ENCODE measurements at places on chromosomes 7 and 10.

GRCh38 chr10:126468876-126469643 lies 80.8 kb upstream of the ADAM12 start:
- DNase-seq: no peak

DNA sequence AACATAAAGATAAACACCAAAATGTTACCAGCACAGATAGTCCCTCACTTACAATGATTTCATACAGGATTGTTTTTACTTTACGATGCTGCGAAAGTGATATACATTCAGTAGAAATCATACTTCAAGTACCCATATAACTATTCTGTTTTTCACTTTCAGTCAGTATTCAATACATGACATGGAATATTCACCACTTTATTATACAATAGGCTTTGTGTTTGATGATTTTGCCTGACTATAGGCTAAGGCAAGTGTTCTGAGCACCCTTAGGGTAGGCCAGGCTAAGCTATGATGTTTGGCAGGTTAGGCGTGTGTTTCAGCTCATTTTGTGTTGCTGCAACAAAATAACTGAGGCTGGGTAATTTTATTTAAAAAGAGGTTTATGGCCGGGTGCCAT lies 155.0 kb downstream of the RTKN2 start:
- DNase-seq: no peak

DNA sequence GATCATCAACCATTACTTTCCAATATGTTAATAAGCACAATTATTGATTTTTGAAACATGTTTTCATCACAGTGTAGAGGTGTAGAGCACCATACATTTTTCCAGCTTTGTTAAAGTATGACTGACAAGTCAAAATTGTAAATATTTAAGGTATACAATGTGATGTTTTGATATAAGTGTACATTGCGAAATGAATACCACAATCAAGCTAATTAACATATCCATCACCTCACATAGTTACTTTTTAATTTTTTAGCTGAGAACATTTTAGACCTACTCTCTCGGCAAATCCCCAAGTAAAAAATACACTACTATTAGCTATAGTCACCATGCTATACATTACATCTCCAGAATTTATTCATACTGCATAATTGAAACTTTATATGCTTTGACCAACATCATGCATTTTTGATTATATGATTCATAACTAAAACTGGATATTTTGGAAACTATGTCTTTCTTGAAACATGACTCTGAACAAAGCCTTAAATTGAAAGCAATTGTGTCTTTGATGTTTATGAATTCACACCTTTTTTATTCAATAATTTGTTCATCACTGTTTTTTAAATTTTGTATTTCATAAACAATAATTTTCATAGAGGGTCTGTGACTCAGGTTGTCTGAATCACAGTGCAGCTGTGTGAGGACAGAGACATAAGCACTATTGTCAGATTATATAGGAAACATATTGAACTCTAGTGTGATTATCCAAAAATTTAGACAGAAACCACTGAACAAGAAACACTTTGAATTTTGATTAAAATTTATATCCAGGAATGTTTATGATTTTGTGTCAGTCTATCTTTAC lies 486.1 kb downstream of the SEMA3D start:
- DNase-seq: no peak

GRCh38 chr10:8533462-8533861 lies 479.0 kb downstream of the GATA3 start:
- no peak for DNase-seq

DNA sequence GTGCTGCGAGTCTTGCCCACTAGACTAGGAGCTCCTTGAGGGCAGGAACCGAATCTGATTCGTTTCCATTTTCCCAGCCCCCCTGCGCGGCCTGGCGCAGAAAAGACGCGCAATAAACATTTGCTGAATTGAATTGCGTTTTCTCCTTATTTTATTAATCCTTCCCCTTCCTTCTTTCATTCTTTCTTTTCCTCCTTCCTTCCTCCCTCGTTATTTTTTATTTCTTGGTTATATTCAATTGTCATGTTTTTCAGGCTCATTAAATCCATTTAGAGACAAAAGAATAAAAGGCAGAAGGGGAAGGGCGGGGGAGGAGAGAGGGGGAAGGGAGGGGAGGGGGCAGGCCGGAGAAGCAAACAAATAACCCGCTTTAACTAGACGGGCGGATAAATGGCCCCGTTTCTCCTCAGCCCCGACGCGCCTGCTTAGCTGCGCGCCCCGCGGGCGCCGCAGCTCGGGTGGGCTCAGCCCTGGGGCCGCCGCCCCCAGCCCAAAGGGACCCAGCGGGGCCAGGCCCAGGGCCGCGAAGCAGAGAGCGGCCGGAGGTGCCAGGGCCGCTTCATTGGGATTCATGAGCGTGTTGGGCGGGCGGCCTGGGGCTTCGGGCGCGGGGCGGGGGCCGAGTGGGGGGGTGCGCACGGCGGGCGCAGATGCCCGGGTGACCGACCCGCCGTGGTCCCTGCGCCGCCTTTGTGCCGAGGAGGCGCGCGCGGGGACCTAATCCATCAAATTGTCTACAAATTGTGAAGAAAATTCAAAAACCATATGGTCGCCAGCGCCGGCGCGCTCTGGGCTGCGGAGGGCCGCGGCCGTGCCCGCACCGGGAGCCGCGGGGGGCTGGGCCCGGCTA lies 5.0 kb downstream of the LBX1 start:
- no peak for DNase-seq

DNA sequence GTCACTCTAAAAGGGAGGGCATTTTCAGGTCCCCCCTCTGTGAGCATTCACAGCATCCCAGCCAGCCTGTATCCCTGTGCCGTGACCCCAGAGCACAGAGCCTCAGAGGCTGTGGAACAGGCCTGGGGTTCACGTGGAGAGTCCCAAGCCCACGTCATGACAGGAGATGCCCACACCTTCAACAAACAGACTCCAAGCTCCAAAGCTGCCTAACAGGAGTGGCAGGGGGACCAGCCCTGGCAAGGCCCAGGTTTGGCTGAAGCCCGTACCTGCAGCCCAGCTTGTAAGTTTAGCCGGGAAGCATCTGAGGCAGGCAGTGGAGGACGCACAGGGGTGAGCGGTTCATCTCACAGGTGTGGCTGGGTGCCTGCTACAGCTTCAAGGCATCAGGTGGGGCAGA lies 33.5 kb downstream of the LHPP start:
- no peak for DNase-seq

- no peak for DNase-seq
These were observed 342.3 kb upstream of the ADARB2 start for GRCh38 chr10:2079603-2080078.

DNA sequence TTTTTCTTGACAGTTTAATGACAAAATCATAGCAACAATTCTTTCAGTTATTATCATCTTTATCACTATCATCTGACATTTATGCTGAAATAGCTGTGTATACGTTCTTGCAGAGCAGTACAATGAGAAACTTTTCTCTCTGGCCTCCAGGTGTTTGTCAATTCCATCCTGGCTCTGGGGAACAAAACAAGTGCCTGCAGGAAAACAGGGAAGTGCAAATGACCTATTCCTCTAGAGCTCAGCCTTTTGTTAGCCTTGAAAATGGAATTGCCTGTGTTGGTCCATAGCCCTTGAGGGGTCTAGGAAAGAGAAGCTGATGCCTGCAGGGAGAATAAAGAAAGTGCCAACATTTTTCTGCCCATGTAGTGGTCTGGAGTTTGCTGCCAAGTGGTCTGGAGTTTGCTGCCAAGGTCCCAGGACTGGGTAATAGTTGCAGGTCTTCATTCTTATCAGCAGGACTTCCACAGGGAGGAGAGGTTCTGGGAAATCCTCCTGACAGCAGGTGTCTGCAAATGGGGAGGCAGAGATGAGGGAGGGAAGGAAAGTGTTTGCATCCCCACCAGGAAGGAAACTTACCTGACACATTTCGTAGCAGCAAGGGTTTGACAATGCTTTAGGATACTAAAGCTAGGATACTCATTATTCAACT lies 10.1 kb upstream of the CSTF2T start:
- no peak for DNase-seq

GRCh38 chr7:130369110-130369711 lies 11.1 kb upstream of the CPA1 start:
- no peak for DNase-seq

- no peak for DNase-seq
These were observed 34.4 kb downstream of the COL13A1 start for GRCh38 chr10:69835875-69836730.

GRCh38 chr7:22989643-22990587 lies 24.0 kb downstream of the HYCC1 start:
- DNase-seq: no peak

DNA sequence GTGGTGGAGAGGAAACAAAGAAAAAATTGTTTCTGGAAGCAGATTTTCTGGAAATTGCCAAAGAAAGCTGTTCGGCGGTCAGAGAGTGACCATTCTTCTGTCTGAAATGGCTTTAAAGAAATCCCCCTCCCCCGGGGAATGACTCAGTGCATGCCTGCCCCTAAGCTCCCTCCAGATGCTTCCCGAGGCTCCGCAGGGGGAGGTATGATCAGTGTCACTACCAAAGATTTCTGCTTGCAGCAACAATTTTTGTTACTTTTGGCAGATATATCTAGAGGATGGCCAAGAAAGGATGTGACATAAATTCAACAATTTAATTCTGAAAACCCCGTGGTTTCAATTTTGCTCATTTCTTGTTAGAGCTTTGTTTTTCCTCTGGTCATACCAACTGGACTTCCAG lies 163.9 kb downstream of the JCAD start:
- DNase-seq: no peak

GRCh38 chr10:100889546-100889945 lies 23.2 kb upstream of the SLF2 start:
- DNase-seq: no peak

GRCh38 chr10:93461807-93462178 lies 20.3 kb downstream of the MYOF start:
- no peak for DNase-seq

- DNase-seq: no peak
These were observed 567.2 kb downstream of the DNAJB9 start for GRCh38 chr7:109136893-109137292.

DNA sequence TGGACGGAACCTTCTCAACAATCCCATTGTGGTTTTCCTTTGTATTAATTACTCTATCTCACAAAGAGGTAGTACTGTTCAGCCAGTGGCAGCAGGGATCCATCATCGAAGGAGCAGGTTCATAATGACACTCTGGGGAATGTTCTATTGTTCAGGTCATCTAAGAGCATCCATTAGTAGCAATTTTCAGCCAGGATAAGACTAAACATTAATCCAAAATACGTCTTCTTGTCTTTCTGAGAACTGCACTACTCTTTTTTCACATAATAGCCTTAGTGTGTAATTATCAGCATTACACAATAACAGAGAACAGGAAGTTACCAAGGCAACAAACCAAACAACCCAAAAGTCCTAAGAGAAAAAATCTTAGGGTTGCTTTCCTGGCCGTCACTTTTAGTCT lies 259.5 kb upstream of the VWC2 start:
- no peak for DNase-seq

DNA sequence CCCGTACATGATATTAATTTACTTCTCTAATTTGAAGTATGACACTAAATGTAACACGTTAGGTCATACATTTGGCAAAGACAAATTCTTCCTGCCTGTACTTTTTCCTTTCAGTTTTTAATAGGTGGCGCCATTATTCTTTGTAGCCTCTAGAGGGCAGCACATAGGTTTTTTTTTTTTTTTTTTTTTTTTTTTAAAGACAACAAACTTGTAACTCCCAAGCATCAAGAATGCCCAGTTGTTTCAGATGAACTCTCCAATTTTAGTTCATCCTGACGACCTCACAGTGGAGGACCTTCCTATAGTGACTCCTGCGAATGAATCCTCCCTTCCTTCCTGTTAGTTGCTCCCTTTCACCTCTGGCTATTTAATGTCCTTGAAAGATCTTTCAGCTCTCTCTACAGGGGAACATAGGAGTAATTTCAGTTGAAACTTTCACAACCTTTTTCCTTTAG lies 139.3 kb upstream of the HDAC9 start:
- peak; percentile 6 for DNase-seq

- DNase-seq: no peak
These were observed 58.3 kb upstream of the HECW1 start for GRCh38 chr7:43054052-43054722.

DNA sequence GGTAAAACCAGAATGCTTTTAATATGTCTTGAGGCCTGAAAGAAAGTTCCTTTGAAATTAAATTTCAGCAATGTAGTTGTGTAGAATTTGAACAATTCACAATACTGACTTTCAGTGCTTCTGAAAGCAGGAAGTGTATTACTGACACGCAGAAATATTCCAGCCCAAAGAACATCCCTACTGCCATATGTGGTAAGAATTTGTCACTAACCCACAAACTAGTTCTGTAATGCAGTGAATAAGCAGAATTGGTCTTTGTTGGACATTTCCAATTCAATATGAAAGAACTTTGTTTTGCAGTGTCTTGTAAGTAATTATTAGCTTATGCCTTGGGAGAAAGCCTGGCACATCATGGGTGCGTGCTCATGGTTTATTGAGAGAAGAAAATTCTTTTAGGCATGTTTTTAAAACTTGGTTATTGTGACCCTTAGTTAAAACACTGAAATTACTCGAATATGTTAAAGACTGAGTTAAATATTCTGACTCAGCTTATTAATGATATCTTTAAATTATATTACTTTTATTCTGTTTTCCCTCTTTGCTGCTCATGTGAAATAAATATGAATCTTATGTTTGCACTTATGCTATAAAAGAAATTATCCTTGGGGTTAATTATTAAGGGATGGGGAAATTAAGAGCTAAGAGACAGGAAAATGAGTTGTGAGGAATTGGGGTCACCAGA lies 33.4 kb downstream of the PTPN12 start:
- DNase-seq: no peak

DNA sequence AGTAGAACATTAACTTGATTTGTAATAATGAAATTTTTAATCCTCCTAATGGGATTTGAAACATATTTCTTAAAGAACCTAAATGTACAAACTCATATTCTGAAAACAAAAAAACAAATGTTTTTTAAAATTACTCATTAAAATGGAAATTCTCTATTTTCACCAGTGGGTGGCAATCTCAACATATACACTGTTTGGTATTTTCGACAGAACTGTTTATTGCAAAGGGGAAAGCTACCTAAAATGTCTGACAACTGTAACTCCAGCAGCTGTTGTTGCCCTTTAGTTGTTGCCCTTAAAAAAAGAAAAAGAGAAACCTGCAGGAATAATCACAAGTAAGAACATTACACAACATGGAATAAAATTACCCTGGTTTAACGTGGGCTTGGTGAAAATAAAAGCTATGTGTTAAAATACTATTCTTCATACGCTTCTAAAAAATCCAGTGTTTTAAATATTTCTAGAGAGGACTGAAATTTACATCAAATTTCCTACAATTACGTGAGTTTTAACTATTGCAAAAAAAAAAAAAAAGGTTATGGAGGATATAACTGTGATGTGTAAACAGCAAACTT lies 54.5 kb downstream of the COL1A2 start:
- no peak for DNase-seq

- DNase-seq: no peak
These were observed 108.2 kb downstream of the CHRM2 start for GRCh38 chr7:136976504-136977251.
